CD4-positive, alpha-beta T cell treated with Interleukin-2 at 100 ng/mL for 4 hours (primary cell): ENCODE measurements at places on chromosomes 16 and 17.

GRCh38 chr17:8732406-8733085 is 12.1 kb downstream of the CCDC42 start:
- no peak for DNase-seq

- DNase-seq = no peak
Measured at GRCh38 chr16:77863250-77863649, 74.9 kb downstream of the VAT1L start.

GRCh38 chr17:65913326-65913850 is 278.5 kb downstream of the CEP112 start:
- DNase-seq = no peak

DNA sequence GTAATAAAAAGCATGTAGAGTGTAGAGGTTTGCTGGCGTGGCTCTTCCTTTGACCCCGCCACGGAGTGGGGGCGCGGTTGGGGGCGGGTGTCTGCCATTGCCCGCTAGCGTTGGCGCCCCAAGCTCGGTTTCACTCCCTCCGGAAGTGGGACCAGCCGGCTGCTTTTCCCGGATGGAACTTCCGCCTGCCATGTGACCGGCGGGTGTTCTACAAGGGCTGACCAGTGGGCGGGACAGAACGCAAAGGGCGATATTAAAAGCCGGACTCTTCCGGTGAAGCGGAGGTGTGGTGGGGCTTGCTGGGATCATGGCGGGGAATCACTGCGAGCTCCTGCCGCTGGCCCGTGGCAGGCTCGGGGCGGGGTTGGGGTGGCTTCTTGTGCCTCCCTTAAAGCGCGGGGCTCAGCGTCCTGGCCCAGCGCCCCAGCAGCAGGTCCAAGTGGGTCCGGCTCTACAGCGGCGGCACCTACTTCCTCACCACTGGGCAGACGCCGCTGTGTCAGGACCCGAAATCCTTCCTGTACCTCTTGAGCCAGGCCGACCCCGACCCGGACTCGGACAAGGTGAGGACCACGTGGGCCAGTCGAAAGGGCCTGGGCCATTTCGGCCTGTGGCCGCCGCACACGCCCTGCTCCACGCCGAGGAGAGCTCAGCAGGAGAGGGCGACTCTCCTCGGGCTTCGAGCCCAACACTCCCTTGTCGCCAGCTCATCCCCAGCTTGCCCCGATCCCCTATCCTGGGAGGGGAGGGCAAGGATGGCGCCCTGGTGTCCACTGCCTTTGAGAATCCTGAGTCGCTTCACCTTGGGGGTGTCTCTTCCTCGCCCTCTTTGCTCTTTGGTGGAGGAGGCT is 65.6 kb downstream of the PDPK1 start:
- peak; percentile 87 for DNase-seq

DNA sequence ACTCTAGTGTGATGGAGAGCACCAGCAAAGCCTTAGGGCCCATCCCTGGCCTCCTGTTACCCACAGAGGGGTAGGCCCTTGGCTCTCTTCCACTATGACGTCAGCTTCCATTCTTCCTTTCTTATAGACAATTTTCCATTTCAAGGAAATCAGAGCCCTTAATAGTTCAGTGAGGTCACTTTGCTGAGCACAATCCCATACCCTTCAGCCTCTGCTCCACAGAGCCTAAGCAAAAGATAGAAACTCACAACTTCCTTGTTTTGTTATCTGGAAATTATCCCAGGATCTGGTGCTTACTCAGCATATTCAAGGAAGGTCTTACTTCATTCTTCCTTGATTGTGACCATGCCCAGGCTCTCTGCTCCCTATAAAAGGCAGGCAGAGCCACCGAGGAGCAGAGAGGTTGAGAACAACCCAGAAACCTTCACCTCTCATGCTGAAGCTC is at the start of gene CCL8:
Gene CCL8 (plus strand): TSS at position 397 of the 445 bp plus-strand sequence. CDS start 67 bp downstream, outside the sequence.
- no peak for DNase-seq

DNA sequence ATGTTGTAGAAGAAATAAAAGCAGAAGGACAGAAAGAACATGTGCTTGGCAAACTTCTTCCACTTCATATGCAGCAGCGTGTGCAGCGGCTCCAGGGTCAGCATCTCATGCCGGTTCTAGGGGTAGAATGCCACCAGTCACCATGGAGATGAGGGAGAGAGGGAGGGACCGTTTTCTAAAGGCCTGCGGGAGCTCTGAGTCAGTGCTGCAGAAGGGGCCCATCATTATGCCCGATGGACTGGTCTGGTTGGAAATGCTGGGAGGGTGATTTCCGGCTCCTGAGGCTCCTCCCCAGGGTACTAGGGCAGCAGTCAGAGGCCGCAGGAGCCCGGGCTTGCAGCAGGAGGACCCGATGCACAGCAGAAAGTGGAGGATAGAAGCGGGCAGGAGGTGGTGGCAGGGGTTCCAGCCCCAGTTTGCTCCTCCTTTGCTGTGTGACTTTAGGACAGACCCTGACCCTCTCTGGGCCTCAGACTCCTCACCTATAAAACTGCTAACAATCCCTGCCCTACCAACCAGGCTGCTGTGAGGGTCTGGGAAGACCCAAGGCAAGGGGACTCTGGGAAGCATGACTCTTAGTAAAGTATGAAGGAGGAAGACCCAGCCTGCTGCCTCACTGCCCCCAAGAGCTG is 28.6 kb downstream of the TRPV3 start:
- DNase-seq = no peak

- no peak for DNase-seq
Measured at GRCh38 chr16:50598256-50598894, 50.2 kb downstream of the NKD1 start.

DNA sequence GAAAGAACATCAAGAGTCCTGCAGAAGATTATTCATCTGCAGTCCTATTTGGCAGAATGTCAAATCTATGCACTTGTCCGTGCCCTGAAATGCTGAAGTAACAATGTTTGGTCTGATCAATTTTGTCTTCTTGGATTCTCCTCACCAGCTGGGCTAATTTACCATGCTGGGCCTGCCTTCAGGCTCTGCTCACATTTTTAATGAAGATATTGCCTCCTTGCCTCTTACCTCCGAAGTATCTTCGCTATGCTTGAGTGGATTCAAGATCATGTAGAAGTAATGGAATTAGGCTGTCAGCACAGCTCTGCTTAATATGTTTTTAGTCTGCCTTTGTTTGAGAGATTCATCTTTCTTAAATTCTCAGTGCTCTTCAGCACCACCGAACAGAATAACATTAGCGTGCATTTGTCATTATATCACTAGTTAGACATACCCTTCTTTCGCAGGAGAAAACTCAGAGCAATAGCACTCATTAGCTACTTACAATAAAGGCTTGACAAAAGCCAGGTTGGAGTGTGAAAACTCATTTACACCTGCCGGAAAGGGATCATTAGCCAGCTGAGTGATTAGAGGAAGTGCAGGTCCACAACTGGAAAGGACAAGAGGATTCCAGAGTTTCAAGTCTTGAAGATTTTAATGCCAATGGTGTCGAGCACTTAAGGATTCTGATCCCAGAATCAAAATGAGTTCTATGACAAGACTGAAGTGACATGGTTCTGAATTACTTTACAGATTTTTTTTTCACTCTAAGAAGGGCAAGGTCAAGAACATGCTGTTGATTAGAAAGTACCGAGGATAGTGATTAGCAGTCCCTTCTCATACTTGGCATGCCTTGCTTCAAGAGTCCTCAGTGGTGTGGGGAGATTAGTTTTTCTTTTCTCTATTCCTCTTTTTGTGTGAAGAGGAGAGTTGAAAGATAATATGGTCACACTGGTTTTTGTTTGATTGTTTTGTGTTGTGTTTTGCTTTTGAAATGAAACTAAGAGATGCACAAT is 405.6 kb upstream of the TOM1L1 start:
- no peak for DNase-seq

- DNase-seq = no peak
Measured at GRCh38 chr16:30076276-30076791, 540 bp downstream of the PPP4C start.

DNA sequence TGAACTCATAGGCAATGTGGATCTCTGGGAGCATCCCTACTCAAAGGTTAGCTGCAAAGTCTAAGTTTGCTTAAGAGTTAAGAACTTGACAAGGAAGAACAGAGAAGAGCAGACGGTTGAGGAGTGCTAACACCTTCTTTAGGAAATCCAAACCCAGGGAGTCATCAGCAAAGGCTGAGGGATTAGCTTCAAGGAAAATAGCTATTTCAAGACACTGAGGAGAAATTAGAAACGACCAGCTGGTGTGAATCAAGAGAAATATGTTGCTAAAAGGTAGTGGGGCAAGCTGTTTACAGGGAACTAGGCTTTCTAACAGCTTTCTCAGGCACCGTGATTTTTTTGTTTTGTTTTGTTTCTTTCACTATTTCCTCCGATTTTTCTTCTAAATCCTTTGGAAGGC is 90.7 kb downstream of the CDH8 start:
- no peak for DNase-seq

GRCh38 chr16:8962393-8963009 is 1.2 kb downstream of the USP7 start:
- peak; percentile 39 for DNase-seq

- DNase-seq = no peak
Measured at GRCh38 chr16:30722916-30723315, 23.9 kb downstream of the SRCAP start.

- no peak for DNase-seq
Measured at GRCh38 chr16:87817910-87818309, 51.4 kb downstream of the SLC7A5 start.

GRCh38 chr16:64449506-64449905 is 672.4 kb downstream of the CDH11 start:
- no peak for DNase-seq

GRCh38 chr16:50580180-50580798 is 32.1 kb downstream of the NKD1 start:
- no peak for DNase-seq

- DNase-seq = no peak
Measured at GRCh38 chr16:29204806-29205135, 201.7 kb downstream of the NPIPB11 start.

GRCh38 chr16:2715519-2715918 is 4.5 kb downstream of the PRSS27 start:
- DNase-seq = peak; percentile 79

GRCh38 chr16:19712418-19713058 is 5.5 kb downstream of the KNOP1 start:
- no peak for DNase-seq

GRCh38 chr17:42843358-42843934 is 934 bp upstream of the AOC2 start:
- peak; percentile 22 for DNase-seq

GRCh38 chr16:11162586-11163268 is 93.3 kb downstream of the SOCS1 start:
- DNase-seq = no peak

DNA sequence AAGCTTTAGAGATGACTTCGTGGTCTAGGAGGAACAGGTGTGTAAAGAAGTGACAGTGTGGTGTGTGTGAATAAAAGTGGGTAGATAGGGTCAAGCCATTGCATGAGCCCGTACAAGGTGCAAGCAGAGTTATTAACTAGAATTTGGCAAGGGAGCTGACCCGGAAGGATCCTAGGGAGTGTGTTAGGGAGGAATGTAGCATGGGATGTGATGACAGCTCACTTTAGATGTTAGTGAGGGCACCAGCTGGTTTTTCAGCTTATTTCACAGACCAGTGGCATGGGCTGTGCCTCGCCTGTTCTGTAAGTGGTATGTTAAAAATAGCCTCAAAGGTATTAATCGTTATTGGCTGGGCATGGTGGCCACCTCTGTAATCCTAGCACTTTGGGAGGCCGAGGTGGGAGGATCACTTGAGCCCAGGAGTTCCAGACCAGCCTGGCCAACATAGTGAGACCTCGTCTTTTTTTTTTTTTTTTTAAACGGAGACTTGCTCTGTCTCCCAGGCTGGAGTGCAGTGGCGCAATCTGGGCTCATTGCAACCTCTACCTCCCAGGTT is 8.3 kb downstream of the ANKRD40CL start:
- DNase-seq = no peak

DNA sequence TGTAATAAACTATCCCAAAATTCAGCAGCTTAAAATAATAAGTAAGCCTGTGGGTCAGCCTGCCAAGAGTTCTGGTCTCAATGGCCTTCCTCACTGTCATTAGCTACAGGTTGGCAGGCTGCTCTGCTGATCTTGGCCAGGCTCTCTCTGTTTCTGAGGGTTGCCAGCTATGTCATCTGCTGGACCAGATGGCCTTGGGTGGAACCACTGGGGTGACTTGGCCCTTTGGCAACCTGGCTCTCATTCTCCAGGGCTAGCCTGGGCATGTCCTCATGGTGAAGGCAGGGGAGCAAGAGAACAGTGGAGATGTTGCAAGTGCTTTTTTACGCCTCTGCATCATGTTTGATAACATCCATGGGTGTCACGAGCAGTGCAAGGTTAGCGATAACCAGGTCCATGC is 13.9 kb downstream of the ITGAM start:
- no peak for DNase-seq
